ENCODE measurements at places on chromosomes 1 and 21.

- no peak for DNase-seq
These were observed 153.7 kb downstream of the TENT5C start for GRCh38 chr1:117759535-117759934.

DNA sequence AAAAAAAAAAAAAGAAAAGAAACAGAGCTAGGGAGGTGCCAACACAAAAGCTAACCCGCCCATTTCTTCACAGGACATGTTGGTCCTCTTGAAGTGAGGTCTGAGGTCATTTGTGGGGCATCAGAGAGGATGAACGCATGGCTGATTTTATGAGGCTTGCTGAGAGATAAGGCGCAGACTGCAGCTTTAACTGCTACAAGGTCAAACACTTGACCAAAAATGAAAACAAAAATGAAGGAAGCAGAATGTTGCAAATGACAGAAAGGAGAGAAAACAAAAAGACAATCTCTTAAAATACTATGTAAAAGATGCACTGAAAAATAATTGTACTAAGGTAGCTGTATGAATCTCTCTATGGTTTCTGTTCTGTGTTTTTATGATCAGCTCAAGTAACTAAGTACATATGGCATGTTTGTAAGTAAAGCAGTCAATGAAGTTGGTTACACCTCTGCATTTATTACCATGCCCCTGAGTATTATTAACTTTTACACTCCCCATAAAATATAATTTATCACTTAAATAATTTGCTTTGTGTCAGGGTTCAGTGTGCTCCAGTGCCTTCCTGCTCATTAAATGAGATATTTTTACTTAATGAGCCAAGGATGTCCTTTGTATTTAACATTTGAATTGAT, 249.1 kb upstream of the NR5A2 start:
- DNase-seq, result no peak

GRCh38 chr1:10646347-10646861, 150.0 kb downstream of the CASZ1 start:
- DNase-seq, result peak; percentile 45

- DNase-seq, result peak; percentile 90
These were observed 830 bp downstream of the INPP5B start for GRCh38 chr1:37945743-37946702.

DNA sequence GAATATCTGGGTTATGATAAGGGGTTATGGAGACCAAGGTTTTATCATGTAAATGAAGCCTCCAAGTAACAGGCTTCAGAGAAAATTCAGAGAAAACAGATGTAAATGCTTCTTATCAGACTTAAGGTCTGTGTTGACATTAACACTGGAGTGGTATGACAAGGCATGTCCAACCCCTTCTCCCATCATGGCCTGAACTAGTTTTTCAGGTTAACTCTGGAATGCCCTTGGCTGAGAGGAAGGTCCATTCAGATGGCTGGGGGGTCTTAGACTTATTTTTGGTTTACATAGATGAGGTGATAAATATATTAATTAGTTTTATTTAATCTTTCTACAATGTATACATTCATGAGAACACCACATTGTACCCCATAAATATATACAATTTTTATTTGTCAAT, 399.6 kb downstream of the TBX15 start:
- DNase-seq, result no peak

DNA sequence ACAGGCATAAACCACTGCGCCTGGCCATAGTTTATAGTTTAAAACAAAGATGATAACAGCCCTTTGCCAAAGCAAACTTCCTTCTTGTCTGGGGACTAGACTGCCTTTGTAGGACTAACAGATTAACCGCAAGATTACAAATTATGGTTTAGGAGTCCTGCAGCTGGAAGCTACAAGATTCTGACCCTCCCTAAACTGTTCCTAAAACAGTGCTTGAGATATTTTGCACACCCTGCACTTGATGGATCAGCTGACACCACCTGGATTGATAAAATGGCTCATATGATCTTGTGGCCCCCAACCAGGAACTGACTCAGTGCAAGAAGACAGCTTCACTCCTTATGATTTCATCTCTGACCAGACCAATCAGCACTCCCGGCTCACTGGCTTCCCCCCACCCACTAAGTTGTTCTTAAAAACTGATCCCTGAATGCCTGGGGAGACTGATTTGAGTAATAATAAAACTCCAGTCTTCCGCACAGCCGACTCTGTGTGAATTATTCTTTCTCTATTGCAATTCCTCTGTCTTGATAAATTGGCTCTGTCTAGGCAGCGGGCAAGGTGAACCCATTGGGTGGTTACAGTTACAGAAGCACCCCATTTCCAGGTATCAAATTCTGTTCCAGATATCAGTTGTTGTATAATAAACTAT, 13.8 kb upstream of the RNF11 start:
- DNase-seq, result no peak

DNA sequence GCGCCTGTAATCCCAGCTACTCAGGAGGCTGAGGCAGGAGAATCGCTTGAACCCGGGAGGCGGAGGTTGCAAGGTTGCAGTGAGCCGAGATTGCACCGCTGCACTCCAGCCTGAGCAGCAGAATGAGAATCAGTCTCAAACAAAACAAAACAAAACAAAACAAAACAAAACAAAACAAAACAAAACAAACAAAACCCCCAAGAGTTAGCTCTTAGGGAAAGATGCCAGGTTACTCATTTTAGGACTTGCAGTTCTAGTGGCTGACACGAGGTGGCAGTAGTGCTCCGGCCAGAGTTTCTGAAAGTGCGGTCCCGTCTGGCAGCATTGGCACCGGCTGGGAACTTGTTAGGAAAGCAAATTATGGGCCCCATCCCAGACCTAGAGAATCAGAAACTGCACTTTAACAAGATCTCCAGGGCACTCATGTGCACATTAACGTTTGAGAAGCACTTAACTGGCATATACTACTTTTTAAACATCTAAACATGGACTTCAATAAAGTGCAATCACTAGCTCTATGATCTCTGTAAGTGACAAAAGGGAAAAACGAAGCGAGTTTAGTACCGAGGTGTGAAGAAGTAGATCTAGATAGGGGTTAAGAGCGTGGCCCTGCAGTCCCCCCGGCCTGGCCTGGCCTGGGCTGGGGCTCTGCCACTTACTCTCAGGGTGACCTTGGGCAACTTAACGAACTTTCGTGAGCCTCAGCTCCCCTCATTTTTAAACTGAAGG, 41.9 kb upstream of the TNFRSF1B start:
- DNase-seq, result peak; percentile 52

- peak; percentile 90 for DNase-seq
These were observed 28.0 kb upstream of the H3-3A start for GRCh38 chr1:226034482-226034881.

Data from fibroblast of skin of right biceps (primary cell).